ENCODE measurements at places on chromosomes 5 and 9. TPM values are rescaled to one million over a fixed set of nuclear protein-coding genes. Genes with fewer than 3 reads are reported as not detected.

GRIN3A gene
- total RNA-seq = not detected

ZNF474 gene
- not detected for total RNA-seq

PCDHA1 gene
- not detected for total RNA-seq

PHF24 gene
- not detected for total RNA-seq

GABRA6 gene
- not detected for total RNA-seq

NAIP gene
- 11.1 TPM for total RNA-seq

ANKRD34B gene
- not detected for total RNA-seq

PSD2 gene
- not detected for total RNA-seq

S1PR3 gene
- not detected for total RNA-seq

KIF4B gene
- total RNA-seq = 0.05 TPM

PCDHA9 gene
- total RNA-seq = not detected

IFNA6 gene
- total RNA-seq = not detected

PCDHGB2 gene
- 0.13 TPM for total RNA-seq

SOWAHA gene
- total RNA-seq = not detected

INSL6 gene
- total RNA-seq = not detected
